Subcutaneous preadipocyte (primary cell): ENCODE measurements at places on chromosomes 6 and 20. TPM values are rescaled to one million over a fixed set of nuclear protein-coding genes. Genes with fewer than 3 reads are reported as not detected.

ABHD16B gene
- total RNA-seq = not detected in 2 replicates

MUC22 gene
- total RNA-seq = not detected in 2 replicates

CCN6 gene
- not detected in 2 replicates for total RNA-seq

HMGN4 gene
- total RNA-seq = 74.5 and 77.9 TPM in 2 replicates

OR2H1 gene
- total RNA-seq = not detected in 2 replicates

HLA-DOA gene
- under 0.01 TPM in 1 of 2 replicates, not detected in the other for total RNA-seq

NKX2-2 gene
- total RNA-seq = 0.20 TPM in 1 of 2 replicates, not detected in the other

ADGRG6 gene
- 0.37 and 0.59 TPM in 2 replicates for total RNA-seq

NUDT3 gene
- 25.0 and 31.7 TPM in 2 replicates for total RNA-seq

AKAP7 gene
- total RNA-seq = 4.4 and 5.3 TPM in 2 replicates

ERVFRD-1 gene
- total RNA-seq = not detected in 2 replicates

TRAPPC3L gene
- not detected in 2 replicates for total RNA-seq

ANKRD6 gene
- 1.6 and 2.2 TPM in 2 replicates for total RNA-seq

TMEM63B gene
- 22.8 and 24.4 TPM in 2 replicates for total RNA-seq

CPNE5 gene
- total RNA-seq = not detected in 2 replicates

LPA gene
- not detected in 2 replicates for total RNA-seq

CCR6 gene
- not detected in 2 replicates for total RNA-seq

KIF13A gene
- total RNA-seq = 26.1 and 29.3 TPM in 2 replicates

AFDN gene
- 35.3 and 80.0 TPM in 2 replicates for total RNA-seq

ACOT8 gene
- total RNA-seq = 25.6 and 30.1 TPM in 2 replicates

OSTM1 gene
- 11.8 and 19.0 TPM in 2 replicates for total RNA-seq

SLC22A1 gene
- 0.78 and 1.5 TPM in 2 replicates for total RNA-seq

EFCAB8 gene
- under 0.01 TPM in 2 replicates for total RNA-seq
